Activated naive CD4-positive, alpha-beta T cell (primary cell): ENCODE measurements at places on chromosomes 12 and 14.

GRCh38 chr14:65000898-65001591 is 14.3 kb downstream of the FNTB start:
- DNase-seq, result no peak

GRCh38 chr12:131471946-131472732 is 238.8 kb upstream of the SFSWAP start:
- no peak for DNase-seq

- no peak for DNase-seq
These were observed 46.8 kb downstream of the TCHP start for GRCh38 chr12:109946913-109947312.

DNA sequence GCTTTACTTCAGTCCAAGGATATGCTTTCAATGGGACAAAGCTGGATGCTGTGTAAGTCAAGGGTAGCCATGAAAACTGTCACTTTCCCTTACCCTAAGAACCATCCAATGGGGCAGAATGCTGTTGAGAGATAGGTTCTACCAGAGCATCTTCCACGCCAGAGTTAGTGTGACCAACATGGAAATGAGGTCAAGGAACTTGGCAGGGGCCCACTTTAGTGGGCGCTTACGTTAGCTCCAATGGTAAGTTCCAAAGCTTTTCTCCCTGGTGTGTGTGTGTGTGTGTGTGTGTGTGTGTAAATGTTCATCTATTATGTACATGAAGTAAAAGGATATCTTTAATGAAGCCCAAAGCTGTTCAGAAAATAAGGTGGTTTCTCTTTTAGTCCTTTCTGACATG is 124.1 kb downstream of the GTF2A1 start:
- no peak for DNase-seq

DNA sequence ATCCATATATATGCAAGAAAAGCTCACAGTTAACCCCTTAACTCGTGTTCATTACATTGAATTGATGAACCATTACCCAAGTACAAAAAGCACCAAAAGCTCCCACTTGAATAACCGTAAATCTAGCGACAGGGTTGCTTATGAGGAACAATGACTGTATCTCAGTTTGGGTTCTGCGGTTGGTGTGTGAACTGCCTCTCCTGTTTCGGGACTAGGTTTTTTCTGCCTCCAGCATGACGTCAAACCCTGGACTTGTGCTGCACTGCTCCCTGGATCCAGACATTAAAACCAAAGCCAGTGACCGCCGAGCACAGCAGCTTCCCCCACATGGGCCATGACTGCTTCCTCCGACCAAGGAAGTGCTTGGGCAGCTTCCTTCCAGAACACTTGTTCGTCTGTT is 77.7 kb downstream of the SETD3 start:
- DNase-seq, result no peak

DNA sequence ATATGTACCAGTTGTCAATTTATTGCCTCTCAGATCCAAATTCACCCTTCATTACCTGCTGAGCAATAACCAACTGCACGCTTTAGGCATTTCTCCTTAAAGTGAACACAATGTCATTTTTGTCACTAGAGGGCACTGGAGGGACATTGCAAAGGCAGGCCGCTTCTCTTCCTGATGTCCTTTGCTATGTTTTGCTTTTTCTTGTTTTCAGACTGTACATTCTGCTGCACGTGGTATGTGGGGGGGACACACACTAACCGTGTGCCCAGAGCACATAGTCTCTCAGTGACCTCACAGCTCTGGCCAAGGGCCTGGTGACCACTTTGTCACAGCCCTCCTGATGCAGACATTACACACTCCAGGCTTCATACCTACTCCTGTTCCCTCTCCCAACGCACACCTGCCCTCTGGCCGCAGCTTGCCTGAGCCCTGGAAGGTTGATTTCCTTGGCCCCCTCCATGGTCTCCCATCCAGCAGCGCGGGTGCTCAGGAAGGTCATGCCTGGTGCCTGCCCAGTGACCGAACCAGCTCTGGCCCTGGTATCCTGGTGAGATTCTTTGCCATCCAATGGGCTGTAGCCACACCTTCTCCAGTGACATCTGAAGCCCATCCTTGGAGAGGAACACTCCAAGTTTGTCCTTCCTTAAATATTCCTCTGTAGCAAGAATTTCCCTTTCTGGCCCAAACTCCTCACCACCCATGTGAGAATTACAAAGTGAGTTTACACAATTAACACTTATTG is 39.9 kb downstream of the MYO1H start:
- DNase-seq, result no peak

- no peak for DNase-seq
These were observed 79.7 kb upstream of the MYF6 start for GRCh38 chr12:80627782-80628181.

DNA sequence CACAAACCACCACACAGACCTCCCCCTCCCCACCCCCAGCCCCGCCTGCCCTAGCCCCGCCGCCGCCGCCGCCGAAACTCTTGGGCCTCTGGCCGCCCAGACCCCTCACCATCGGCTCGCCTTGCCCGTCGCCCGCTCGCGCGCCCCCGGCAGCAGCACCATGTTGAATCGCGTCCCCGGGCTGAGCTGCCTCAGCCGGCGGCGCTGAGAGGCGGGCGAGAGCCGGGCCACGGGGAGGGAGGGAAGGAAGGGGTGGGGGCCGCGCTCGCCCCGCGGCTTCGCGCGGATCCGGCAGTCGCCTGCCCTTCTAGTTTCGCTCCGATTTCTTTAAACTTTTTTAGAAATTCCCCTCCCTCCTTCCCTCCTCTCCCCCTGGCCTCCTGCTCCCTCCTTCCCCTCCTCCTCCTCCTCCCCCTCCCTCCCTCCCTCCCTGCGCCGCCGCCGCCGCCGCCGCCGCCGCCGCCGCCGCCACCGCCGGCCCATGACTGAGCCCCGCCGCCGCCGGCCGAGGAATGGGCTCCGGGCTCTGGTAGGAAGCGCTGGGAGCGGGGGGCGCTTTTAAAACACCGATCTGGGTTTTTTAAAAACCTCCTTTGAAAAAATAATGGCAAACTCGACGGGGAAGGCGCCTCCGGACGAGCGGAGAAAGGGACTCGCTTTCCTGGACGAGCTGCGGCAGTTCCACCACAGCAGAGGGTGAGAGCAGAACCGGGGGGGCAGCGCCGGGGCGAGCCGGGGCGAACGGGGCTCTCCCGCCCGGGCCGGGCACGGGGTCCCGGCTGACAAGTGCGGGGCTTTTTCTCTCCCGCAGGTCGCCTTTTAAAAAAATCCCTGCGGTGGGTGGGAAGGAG is at the start of gene ARID2:
ARID2 (plus strand) TSS at position 474 of the 851 bp plus-strand sequence; CDS start at position 605, 131 bp downstream.
- peak; percentile 55 for DNase-seq

GRCh38 chr14:76997257-76997970 is 31.1 kb downstream of the IRF2BPL start:
- DNase-seq, result no peak

GRCh38 chr12:96434107-96434506 is 33.9 kb upstream of the CDK17 start:
- no peak for DNase-seq

DNA sequence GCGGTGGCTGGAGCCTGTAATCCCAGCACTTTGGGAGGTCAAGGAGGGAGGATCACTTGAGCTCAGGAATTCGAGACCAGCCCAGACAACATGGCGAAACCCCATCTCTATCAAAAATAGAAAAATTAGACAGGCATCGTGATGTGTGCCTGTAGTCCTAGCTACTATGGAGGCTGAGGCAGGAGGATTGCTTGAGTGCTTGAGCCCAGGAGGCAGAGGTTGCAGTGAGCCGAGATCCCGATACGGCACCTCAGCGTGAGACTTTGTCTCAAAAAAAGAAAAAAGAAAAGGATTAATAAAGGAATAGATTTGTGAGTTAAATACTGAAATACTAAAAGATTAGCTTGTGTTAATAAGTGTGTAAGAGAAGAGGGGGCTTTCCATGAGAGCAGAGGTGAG is 29.4 kb downstream of the RPGRIP1 start:
- no peak for DNase-seq

DNA sequence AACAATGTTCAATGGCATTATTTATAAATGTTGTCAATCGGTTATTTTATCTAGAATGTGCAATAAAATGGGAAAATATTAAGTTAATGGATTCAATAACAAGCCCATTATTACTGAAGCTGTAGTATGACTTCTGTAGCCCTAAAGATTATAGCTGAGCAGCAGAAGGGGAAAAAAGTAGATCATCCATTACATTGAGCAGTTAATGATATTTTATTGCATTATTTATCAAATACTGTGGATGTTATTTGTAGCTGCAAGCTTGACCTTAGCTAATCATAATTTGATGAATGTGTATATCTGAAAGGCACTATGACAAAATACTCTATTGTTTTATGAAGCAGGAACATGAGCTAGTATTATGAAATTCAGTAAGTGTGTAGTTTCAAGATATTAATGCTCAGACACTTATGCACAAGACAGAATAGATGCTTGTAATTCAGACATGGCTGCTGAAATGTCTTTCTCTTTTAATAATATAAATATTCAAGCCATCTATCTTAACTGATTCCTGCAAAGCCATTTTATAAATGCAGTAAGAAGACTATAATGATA is 131.5 kb upstream of the MGAT4C start:
- DNase-seq, result no peak

DNA sequence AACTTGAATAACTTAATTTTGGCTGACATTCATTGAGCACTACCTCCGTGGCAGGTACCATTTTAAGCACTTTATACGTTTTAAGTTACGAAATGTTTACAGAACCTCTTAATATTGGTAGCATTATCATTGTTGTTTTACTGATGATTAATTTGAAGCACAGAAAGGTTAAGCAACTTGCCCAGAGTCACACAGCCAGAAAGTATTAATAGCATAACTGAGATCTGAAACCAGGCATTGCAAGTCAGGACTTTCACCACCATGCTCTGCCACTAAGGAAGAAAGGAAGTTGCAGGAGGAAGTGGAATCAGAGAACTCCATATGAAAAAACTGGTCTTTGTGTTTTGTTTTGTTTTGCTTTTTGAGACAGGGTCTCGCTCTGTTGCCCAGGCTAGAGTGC is 28.2 kb upstream of the BCAT1 start:
- DNase-seq, result no peak

DNA sequence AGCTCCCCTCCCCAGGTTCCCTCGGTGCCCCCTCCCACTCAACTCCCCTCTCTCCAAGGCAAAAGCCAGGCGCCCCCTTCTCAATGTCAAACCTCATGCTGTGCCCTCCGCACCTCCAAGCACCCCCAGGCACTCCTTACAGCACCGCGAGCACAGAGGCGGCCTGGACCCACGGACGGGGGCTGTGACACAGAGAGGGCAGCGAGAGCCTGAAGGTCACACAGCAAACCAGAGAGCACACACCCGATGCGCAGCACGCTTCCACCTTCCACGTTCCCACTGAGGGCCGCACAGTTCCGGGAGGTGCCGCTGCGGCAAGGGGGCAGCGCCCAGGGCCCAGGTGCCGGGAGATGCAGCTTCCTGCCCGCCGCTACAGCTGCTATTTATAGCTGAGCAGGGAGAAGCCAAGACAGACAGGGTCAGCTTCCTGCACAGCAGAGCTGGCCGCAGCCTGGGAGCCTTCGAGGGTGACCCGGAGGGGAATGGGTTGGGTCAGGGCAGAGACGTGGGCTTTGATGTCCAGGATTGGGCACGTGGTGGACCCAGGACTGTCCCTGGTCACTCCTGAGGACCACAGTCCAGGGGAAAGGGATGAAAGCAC is 12.9 kb downstream of the NCOR2 start:
- DNase-seq, result no peak

GRCh38 chr12:78388461-78388860 is 476.1 kb upstream of the SYT1 start:
- no peak for DNase-seq

DNA sequence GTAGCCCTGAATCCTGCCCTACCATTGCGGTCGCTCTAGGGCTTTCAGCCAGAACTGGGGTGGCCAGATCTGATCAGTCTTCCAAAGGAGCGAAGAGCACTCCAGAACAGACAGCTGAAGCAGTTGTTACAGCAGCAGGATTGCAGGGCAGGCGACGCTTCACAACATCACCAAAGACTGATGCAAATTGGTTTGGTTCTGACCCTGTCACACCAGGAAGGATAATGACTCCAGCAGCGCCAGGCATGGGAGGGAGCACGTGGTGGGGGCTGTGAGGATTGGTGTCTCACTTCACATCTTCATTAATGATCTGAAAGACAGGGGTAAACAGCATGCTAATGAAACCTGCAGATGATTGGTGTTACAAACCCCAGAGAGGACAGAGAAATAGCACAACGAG is 30.6 kb upstream of the VSX2 start:
- DNase-seq, result no peak

GRCh38 chr14:96861568-96862310 is 64.6 kb downstream of the VRK1 start:
- DNase-seq, result no peak

GRCh38 chr12:53379389-53380103 is 430 bp upstream of the SP1 start:
- DNase-seq, result peak; percentile 99

DNA sequence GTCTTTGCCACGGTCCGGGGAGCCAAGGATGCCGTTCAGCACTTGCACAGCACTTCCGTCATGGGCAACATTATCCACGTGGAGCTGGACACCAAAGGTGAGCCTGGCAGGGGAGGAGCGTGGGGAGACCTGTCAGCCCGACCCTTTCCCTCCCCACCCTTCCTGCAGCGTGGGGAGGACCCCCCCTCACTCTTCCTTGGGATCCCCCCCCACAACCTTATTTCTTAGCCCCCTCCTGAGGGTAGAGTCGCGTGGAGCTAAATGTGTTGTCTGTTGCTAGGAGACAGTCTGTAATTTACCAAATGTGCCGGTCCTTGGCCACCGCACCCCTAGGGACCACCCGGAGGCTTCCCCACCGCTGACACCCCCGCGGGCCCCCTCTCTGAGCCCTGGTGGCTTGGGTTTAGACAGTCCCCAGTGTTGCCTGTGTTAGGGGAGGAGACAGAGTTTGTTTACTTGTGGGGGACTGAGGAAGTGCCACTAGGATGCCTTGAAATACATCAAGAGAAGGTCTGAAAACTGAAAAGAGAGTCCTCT is 2.3 kb downstream of the SETD1B start:
- no peak for DNase-seq

GRCh38 chr14:50854521-50854920 is 17.3 kb upstream of the ABHD12B start:
- DNase-seq, result no peak

DNA sequence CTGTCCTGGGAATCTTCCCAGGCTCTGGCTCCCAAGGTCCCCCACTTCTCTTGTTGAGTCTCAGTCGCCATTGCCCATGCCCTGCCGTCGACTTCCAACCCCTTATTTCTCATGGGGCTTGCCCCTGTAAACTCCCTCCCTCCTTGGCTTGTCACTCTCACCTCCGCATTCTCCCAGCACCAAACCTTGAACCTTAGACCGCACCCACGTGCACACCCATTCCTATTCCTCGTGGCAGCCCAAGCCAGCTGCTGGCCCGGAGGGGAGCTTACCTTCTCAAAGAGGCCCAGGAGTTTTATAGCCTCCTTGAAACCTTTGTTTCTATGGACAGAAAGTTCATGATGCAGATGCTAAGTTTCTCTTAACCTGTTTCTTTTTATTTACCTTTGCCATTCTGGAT is 4.6 kb downstream of the JDP2 start:
- DNase-seq, result no peak

- DNase-seq, result no peak
These were observed 33.2 kb upstream of the PPP1R13B start for GRCh38 chr14:103880348-103881267.
